ENCODE measurements at places on chromosomes 13 and 19.

DNA sequence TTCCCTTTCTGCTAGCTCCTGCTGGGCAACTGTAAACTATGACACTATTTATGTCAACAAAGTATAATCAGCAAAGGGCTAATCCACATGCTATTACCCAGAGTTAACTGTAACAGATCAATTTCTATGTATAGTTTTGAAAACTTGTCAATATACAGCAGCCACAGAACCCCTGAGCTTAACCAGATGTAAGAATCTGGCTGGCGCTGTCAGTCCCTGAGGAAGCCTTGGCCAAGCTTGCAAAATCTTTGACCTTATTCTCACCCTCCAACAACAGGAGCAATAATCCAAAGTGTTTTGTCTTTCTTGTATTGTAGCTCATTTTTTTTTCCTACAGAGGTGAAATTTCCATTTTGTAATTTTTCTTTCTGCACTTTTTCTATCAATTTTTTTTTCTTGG lies 1230.1 kb upstream of the SLC10A2 start:
- DNase-seq: no peak

- no peak for DNase-seq
Observed at GRCh38 chr19:47063874-47064273, 15.4 kb upstream of the TMEM160 start.

- no peak for DNase-seq
Observed at GRCh38 chr13:79392882-79393563, 13.0 kb downstream of the RBM26 start.

- DNase-seq: no peak
Observed at GRCh38 chr19:18865106-18865972, 30.6 kb downstream of the CERS1 start.

DNA sequence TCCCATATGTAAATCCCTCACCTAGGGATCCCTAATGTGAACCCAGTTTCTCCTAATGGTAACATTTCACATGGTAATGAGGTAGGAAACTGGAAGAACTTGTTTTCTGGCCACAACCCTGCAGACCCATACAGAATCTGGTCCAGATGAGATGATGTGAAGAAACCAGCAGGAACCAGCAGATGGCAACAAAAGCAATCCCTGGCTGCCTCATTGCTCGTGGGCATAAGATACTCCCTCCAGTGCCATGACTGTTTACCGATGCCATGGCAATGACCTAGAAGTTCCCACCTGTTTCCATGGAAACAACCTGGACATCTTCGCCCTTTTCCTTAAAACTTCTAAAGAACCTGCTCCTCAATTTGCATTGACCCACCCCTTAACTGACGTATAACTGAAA lies 1.4 kb upstream of the CD209 start:
- no peak for DNase-seq
